ENCODE measurements at places on chromosomes 13 and 19.
A peak's percentile ranks its signal among the peaks of the same experiment; 100 is the strongest.

DNA sequence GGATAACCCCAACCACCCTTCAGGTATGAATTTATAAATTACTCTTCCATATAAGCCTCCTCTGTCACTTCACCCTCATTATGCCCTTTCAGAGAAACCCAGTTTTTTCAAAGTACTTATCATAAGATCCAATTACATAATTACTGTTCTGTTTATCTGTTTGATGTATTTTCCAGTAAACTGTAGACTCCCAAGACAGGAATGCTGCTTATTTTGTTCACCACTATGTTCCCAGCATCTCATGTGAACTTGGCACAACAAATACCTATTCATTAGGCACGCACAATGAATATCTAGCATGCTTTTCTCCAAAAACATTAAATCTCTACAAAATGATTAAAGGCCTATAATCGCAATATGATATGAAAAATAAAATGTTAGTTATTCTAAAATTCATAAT lies 13.2 kb downstream of the ENOX1 start:
- no peak for DNase-seq

DNA sequence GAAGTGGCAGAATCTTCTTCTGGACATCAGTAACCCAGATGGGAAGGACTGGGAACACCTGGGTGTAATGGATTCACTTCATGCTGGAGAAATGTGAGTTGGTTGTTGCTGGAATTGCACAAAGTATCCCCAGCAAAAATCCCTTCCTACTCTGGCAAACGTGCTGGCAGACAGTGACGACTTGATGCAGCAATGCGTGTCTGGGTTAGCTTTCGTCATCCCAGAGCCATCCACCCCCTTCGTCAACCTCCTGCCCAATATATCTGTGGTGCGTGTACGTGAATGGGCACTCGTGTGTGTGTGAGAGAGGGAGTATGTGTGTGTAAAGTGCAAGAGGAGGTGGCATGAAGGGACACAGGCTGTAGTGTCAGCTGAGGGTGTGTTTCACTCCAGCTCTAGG lies 70.9 kb downstream of the TM9SF2 start:
- no peak for DNase-seq

DNA sequence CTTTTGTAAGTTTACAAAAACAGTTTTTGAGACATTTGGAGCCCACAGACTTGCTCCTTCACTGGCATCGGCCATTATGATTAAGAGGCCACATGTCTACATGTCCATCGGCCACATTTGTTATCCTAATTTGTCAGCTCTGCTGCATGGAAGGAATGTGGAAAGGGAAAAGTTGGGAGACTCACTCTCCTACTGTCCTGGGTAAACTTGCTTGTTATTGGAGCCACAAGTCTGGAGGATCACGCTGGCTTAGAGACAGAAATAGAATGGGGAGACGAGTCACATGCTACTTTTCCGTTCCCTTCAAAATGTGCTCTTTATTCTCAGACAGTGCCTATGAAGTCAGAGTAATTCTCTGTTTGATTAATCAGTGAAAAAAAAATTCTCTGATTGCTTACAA lies 741.2 kb upstream of the PCDH9 start:
- no peak for DNase-seq

DNA sequence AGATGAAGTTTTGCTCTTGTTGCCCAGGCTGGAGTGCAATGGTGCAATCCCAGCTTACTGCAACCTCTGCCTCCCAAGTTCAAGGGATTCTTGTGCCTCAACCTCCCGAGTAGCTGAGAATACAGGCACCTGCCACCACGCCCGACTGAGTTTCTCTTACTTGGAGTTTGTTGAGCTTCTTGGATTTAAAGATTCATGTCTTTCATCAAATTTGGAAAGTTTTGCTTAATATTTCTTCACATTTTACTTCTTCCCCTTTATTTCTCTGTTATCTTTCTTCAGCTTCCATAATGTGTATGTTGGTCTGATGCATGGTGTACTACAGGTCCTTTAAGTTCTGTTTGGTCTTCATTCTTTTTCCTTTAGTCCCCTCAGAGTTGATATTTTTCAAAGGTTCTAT lies 8.9 kb upstream of the ZNF560 start:
- no peak for DNase-seq

DNA sequence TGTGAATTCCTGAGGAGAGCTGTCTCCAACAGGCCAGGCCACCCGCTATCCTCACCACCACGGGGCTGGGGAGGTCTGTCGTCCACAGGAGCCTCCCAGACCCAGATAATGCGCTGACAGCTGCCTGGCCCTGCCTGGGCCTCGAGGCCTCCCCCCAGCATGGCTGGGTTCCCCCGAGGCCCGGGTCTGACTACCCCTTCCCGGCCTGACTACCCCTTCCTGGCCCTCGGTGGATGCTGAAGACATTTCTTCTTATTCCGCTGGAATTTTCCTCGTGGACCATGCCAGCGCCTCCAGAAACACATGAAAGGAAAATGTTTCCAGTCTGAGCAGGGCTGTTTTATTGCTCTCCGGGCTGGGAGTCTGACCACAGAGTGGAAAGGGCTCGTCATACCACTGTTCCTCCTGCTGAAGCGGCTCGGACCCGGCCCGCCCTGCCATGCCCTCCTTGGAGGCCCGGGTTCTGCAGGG lies 16.8 kb upstream of the COMP start:
- DNase-seq = no peak

GRCh38 chr19:16579381-16579780 lies 7.2 kb upstream of the SLC35E1 start:
- DNase-seq = no peak

GRCh38 chr13:114311908-114312307 lies 2.4 kb upstream of the CHAMP1 start:
- DNase-seq = no peak

DNA sequence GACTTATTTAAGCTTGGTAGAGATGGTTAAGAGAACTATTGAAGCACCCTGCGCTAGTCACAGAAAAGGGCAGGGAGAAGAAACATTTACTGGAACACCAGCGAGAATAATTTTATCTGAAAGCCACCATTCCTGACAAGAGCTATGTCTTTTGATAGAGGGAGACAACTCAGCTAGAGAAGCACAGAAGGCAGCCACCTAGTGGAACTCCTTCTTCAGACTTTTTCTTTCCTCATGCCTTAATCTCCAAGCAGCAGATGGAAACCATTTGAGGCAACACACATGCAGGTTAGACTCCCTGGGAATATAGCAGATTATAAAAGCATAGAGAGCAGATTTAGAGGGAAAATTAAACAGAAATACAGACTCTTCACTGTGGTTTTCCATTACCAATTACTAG lies 813.4 kb downstream of the SLITRK6 start:
- no peak for DNase-seq

DNA sequence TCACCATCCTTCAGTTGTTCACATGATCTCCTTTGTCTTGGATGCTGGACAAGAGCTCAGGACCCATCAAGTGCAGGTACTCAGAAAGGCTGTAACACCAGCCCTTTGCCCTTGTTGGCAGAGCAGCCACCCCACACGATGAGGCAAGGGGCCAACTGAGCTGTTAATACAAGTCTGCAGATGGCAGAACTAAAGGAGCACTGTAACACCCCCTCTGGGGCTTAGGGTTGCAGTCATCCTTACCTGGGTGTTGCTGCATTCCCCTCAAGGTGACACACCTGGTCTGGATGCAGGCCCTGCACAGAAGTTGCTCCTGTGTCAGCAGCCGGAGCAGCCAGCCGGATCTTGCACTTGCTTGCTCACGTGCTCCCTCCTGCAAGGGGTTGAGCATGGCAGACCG lies 52.0 kb downstream of the STARD13 start:
- DNase-seq = no peak

DNA sequence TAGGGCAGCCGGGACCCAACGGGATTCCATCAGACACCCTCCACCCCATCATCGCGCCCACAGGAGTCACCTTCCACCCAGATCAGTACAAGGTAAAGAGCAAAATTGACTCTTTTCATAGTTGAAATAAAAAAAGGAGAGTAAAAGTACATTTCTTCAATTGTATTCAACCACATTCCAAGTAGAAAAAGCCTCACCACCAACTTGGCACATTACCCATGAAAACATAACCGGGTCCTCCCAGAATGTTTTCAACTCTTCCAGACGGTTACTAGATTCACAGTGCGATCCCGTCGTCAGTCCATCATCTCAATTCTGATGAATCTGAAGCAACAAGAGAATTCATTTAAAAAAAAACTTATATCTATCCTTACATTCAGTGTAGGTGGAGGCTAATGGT lies 125.2 kb downstream of the RAB20 start:
- no peak for DNase-seq

DNA sequence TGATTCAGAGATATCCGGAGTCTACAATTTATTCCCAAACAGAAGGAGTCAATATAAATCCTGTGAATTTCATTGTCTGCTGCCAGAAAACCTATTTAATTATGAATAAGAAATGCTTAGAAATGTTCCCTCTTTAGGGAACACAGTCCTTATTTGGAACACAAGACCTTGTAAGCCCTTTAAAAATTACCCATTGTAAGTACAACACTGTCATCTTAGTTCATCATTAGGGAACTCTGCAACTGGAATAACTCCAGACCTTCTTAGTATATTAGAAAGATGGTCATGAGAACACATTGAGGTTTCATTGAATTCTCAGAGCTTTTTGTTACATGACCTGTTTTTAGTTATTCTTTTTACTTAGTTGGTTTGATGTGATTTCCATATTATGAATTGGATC lies 548.5 kb upstream of the KLF12 start:
- DNase-seq = no peak

- peak; percentile 66 for DNase-seq
Measured at GRCh38 chr13:99371956-99372355, 64.8 kb upstream of the GPR183 start.

DNA sequence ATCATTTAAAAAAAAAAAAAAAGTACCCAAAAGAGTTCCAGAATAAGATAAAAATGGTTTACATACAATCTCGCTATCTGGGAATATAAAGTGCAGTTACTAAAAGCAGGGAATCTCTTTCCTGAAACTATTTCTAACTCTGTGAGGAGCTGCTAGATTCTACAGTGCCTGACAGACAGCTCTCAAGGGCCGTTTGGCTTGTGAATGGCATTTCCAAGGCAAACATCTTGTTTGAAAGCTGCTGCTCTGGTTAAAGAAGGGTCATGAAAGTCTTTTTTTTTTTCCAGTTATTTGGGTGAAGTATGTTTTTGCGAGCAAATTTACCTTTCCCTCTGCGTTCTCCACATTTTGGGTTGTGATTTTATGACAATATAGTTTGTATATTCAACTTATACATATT lies 29.0 kb upstream of the CEACAM21 start:
- no peak for DNase-seq

GRCh38 chr13:44649104-44649428 lies 72.9 kb upstream of the TSC22D1 start:
- DNase-seq = no peak

- no peak for DNase-seq
Measured at GRCh38 chr13:113806104-113806471, 47.1 kb downstream of the TMEM255B start.

DNA sequence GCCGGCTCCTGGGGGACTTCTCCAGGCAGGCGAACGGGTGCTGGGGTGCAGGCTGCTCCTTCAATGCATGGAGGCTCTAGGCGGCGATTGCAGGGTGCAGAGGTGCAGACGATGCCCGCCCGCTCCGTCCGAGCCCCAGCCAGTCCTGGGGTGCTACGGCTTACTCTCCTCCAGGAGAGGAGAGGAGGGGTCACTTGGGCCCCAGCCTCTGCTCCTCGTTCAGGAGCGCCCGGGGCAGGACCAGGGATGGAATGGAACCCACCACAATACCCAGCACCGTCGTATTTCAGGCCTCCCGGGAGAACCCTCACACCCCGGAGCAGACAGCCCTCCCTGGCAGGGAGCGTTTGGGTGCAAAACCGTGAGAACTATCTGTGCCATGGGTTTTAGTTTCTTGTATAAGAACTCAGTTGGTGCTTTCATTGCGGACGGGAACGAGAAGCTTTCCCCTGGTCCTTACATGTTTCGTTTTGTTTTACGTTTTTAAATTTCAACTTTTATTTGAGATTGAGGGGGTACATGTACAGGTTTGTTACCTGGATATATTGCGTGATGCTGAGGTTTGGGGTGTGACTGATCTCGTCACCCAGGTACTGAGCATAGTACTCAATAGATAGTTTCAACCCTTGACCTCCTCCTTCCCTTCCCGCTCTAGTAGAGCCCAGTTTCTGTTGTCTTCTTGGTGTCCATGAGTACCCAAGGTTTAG lies 46.8 kb downstream of the ARHGEF18 start:
- DNase-seq = no peak

GRCh38 chr13:88925954-88926353 lies 1254.8 kb downstream of the SLITRK5 start:
- no peak for DNase-seq

DNA sequence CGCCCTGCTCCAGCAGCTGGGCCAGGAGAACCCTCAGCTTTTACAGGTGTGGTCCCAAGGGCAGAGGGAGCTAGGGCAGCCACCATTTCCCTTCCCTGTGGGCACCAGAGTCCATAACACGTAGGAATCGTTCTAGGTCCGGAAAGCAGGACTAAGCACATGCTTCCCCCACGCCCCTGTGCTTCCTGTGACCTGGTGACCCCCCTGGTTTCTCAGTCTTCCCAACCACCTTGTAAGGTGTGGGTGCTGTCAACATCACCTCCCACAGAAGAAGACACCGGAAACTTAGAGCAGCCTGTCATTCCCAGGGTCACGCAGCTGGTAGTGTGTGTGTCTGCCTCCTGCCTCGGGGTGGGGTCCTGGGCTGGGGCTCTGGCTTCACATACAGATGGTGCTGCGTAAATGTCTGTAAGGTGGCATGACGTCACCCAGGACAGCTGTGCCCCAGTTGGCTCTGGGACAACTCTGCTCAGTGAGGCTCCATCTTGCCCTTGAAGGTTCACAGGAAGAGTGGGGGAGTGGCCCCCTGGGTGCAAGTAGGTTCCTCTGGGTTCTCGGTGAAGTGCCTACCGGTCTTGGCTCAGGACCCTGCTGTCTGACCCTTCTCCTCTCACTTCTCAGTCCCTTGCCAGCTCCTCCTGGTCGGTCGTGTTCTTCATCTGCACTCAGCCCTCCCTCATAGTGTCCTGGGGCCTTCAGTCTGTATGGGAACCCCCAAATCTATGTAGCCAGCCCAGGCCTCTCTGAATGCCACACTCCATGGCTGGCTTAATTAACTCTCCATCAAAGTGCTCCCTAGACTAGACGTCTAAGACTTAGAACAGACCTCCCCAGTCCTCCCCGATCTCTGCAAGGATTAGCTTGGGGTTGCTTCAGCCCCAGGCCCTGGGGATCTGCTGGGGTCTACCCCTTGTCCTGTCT lies 4.0 kb downstream of the RAD23A start:
- DNase-seq = no peak

DNA sequence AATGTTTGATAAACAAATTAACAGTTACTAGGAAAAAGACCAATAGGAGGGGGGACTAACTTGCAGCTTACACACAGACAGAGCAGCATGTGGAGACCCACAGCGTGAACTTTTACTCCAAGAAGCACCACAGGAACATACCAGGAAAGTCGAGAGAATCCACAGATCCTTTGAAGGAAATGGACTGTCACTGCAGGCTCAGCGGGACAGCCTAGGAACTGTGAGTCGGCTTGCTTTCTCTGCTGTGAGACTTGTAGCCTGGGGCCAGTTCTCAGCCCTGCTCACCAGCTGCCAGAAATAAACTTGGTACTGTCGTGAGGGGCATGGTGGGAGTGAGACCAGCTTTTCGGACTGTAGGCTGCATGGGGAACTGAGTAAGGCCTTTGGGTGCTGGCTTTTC lies 1211.5 kb downstream of the PCDH17 start:
- no peak for DNase-seq

- DNase-seq = no peak
Measured at GRCh38 chr19:38211151-38211591, 12.9 kb downstream of the DPF1 start.

GRCh38 chr13:113951246-113951999 lies 22.5 kb downstream of the C13orf46 start:
- DNase-seq = peak; percentile 17
